ENCODE measurements at places on chromosomes 1 and 21.

- DNase-seq, result no peak
These were observed 15.5 kb downstream of the SUSD4 start for GRCh38 chr1:223348439-223348838.

- no peak for DNase-seq
These were observed 376.7 kb downstream of the S1PR1 start for GRCh38 chr1:101613546-101613945.

DNA sequence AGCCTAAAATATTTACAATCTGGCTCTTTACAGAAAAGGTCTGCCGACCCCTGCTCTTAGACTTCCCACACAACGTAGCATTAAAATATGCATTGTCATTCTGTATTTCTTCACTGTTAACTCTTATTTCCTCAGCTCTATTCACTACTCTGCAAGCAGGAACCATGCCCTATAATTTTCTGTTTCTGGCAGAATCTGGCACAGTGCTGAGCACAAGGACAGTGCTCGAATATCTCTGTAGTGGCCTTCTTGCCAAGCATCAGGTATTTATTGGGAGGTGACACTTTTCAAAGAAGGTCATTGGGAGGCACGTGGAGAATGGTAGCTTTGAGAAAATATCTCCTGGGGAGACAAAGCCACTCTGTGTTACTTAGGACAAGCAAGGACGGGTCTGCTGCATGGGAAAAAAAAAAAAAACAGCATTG, 77.9 kb downstream of the PSMG1 start:
- no peak for DNase-seq

- no peak for DNase-seq
These were observed 35.1 kb downstream of the RXRG start for GRCh38 chr1:165409657-165410358.

- peak; percentile 66 for DNase-seq
These were observed 13.2 kb upstream of the CELA3B start for GRCh38 chr1:21963477-21964217.
